ENCODE measurements at places on chromosomes 12 and 14.

DNA sequence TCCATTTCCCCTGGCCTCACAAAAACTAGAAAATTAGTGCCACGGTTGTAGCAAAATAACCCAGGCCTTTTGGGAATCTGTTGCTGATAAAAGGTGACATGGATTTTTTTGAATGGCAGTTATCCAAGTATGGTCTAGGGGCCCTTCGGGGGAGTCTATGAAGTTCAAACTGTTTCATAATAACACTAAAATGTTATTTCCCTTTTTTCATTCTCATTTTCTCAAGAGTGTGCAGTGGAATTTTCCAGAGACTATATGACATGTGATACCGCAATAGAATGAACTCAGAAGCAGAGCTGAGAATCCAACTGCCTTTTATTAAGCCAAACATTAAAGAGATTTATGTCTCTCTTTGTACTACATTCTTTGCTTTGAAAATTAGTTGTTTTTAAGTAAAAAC lies 26.9 kb downstream of the GSTZ1 start:
- no peak for DNase-seq

- no peak for DNase-seq
These were observed 22.3 kb upstream of the PPP2R5E start for GRCh38 chr14:63565448-63565847.

GRCh38 chr12:22766911-22767420 lies 142.0 kb downstream of the ETNK1 start:
- peak; percentile 6 for DNase-seq

- DNase-seq = no peak
These were observed 1026.9 kb upstream of the FOXG1 start for GRCh38 chr14:27739657-27740156.

DNA sequence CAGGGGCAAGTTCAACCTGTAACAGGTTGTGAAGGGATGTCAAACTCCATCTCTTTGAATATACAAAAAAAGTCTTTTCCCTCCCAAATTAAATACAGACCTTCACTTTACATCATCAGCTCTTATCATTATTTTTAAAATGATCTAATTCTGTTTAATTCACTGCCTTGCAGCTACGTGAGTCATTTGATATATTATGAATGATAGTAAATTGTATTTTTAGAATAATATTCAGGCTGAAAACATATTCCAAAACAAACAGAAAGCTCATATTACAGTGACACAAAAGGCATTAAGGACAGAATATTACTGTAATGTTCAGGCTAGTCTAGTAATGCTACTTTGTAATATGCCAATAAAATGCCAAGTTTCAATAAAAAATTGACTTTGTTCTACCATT lies 53.3 kb downstream of the BCAT1 start:
- no peak for DNase-seq
